ENCODE measurements at places on chromosomes 3 and 15.
A peak's percentile ranks its signal among the peaks of the same experiment; 100 is the strongest.

- peak; percentile 33 for DNase-seq
Observed at GRCh38 chr15:81106560-81106959, 27.5 kb upstream of the CFAP161 start.

- DNase-seq = no peak
Observed at GRCh38 chr15:71571641-71572040, 238.7 kb upstream of the NR2E3 start.

DNA sequence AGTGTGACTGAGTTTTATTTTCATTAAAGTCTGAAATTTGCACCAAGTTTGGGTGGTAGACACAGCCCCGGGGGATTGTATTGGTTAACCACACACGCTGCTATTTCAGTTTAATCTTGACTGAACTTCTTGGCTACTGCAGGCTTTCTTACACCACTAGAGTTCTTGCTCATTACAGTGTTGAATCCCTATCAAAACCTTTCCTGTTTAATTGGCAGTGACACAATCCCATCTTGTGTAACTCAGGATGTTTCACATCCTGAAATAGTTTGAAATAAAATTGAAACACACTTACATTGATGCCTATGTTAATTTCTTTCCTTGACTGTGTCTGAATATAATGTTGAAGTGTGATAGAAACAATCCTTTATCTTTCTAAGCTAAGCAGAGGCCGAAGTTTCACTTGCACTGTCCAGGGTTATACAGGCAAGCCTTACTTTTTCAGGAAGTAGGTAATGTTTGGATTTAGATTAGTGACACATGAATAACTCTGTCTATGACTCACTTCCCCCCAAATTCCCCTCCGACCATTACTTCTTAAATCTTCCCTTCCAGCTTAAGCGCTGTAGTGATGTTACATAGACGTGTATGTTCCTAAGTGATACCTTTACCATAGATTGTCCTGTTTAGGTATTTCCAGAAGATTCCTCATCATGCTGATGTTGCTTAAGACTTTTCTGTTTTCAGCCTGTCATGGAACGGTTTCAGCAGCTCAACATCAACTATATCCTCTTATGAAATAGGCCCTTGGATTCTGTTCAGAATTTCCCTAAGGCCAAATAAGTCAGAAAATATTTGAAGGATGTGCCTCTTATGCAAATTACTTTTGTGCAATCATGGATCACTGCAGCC is 16.8 kb downstream of the ATG7 start:
- no peak for DNase-seq

- no peak for DNase-seq
Observed at GRCh38 chr15:48564690-48565089, 80.8 kb downstream of the FBN1 start.

GRCh38 chr3:150135287-150135721 is 164.6 kb upstream of the PFN2 start:
- DNase-seq = no peak

GRCh38 chr3:162799910-162800309 is 1303.3 kb downstream of the OTOL1 start:
- DNase-seq = no peak

GRCh38 chr3:98918586-98918985 is 17.1 kb upstream of the DCBLD2 start:
- no peak for DNase-seq

Data from NCI-H2227 treated with DMSO at 0.1 percent for 48 hours (cell line).